ENCODE measurements at places on chromosomes 12 and 14.
A peak's percentile ranks its signal among the peaks of the same experiment; 100 is the strongest.

GRCh38 chr14:80754696-80755095 lies 186.8 kb downstream of the CEP128 start:
- no peak for DNase-seq

DNA sequence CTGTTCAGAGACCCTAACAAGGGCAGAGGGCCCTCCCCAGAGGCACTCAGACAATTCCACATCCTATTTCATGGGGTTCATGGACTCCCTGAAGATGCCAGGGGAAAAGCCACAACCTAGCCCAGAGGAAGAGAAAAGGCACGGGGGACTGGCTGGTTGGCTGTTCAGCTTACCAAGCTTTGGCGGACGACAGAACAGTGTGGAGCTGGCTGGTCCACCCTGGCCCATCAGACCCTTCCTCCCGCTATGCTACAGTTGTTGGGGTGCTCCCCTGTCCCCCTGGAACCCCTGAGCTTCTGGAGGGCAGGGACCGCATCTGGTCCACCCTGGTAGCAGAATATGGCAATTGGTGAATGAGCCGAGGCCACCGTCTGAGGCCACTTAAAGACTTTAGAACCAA lies 6.3 kb downstream of the TESC start:
- DNase-seq = no peak

GRCh38 chr12:8065991-8066594 lies at the start of gene C3AR1:
Gene C3AR1, minus strand, starts transcription at chr12:8066359. Its CDS starts 6,174 bp downstream, at chr12:8060185.
- DNase-seq = peak; percentile 89

DNA sequence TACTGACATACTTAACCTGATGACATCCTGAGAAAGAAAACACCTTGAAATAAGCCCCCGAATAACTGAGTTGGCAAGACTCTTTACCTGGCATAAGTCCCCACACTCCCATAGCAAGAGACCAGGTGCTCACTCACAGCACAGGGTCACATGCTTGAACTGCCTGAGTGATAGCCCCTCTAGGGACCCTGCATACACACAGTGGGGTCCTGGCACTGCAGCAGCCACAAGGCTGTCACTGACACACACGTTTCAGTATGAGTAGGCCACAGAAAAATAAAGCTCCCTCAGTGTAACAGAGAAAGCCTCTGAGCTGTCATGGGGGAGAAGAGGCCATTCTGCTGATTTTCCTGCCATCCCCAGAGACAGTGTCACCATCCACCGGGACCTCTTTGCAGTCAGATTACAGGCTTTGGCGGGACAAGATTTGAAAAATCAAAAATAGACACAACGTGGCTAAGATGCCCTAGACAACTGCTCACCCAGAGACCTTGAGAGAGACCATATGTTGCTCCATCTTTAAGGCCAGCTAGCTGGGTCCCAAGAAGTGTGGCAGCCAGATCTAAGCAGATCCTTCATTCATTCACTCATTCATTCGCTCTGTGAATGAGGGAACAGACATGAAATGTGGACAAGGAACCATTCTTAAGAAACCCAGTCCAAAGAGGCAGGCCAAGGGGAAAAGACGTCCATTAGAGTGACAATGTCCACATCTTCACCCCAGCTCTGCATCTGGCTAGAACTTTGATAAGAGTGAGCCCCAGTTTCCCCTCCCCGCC lies 1.6 kb downstream of the SCARB1 start:
- peak; percentile 56 for DNase-seq

- no peak for DNase-seq
Measured at GRCh38 chr14:82146846-82147245, 613.2 kb upstream of the SEL1L start.

GRCh38 chr12:120941846-120942405 lies 36.4 kb upstream of the HNF1A start:
- DNase-seq = no peak

GRCh38 chr14:61343991-61344405 lies 22.6 kb downstream of the PRKCH start:
- DNase-seq = no peak

DNA sequence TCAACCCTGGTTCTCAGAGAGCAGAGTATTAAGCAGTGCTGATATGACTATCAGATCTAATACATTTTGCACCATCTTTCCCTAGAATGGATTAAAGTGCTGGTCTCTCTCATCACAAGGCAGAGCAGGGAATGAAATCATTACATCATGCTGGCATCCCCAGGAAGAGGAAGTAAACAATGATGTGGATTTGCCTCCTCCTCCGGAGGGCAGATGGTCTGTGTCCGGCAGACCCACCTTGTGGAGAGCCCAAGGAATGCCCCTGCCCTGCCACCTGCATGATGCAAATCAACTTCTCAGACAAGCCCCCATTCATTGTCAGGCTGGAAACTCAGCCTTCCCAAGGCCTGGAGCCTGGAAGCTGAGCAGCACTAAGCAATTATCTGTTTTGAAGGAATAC lies 1149.1 kb downstream of the VRK1 start:
- DNase-seq = no peak

DNA sequence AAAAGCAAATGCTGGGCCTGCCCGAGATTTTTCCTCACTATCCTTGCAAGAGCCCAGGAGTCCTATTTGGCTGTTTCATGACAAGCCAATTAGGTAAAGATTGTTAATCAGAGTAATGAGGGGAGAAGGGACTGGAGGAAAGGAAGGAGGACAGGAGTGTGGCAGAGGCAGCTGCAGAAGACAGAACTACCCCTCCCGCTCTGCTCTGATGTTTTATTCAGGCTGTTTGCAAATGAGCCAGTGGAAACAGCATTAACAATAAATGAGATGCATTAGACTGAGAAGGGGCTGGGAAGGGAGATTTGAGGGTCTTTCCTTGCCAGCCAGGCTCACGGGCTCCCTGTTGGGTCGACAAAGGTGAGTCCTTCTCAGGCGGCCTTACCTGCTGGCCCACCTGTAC lies 421.0 kb upstream of the CCDC196 start:
- no peak for DNase-seq

GRCh38 chr12:43309959-43310358 lies 242.0 kb downstream of the ADAMTS20 start:
- DNase-seq = no peak

GRCh38 chr12:49809906-49810389 lies 18.3 kb downstream of the NCKAP5L start:
- DNase-seq = peak; percentile 41

DNA sequence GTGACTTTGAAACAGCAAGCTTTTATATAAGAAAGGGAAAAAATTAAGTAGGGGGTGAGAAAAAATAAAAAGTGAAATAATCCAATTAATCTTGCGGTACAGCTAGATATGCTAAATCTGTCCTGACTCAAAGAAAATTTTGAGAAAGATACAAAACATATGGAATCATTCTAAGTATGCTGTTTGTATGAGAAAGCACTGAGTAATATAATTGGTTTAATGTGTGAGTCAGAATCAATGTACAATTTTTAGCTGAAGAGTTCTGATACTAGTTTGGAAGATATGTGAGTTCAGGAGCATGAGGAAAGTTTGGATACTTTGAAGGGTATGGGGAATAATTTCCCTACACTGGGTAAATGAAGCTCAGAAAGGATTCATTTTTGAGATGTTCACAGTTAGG lies 190.9 kb upstream of the RASSF8 start:
- DNase-seq = no peak

- no peak for DNase-seq
Measured at GRCh38 chr12:39722504-39722903, 102.9 kb upstream of the ABCD2 start.

DNA sequence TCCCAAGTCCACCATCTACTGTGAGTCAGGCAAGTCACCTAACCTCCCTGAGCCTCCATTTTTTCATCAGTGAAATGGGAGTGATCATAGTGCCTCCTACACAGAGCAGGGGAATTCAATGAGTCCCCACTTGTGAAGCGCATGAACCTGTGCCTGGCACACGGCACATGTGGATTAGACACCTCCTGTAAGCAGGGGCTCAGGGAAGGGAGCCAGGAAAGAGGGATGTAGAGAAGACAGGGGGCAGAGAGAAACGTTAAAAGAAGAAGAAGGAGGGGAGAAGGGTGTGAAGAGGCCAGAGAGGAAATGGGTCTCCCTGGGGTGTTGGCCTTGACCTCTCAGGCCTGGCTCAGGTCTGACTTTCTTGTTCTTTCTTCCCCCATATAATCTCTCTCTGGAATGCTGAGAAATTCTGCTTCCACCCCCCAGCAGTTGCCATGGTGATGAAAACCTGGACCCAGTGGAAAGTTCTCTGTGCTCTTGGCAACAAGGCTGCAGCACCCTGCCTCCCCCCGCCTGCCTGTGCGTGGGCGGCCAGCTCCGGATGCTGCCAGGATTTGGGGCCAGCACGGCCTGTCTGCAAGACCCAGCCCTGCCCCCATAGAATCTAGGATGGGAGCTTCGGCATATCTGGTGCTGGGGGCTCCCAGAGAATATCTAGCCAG lies 94.5 kb downstream of the CALM1 start:
- DNase-seq = peak; percentile 51

DNA sequence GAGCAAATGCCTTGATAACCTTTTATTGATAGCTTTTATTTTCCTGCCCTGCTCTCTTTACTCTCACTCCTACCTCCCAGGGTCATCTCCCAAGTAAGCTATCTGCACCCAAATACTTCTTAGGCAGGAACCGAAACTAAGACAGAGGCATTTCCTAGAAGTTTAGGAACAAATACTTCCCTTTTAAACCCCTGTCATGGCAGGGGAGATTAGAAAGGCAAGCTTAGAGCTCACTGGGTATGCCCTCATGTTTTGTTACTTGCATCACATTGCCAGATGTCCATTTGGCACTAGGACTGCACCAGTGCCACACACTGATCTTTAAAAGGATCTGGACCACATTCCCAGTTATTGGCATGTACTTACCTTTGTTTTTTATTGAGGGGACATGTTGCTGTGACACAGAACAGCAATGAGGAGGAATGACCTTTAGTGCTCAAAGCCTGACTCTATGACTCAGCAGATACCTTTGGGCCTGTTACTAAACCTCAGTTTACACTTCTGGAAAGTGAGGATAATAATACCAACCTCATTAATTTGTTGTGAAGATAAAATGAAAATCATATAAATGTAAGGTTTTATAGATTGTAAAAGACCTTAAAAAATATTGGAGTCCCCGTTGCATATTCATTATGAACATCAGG lies 40.9 kb upstream of the MBIP start:
- peak; percentile 63 for DNase-seq

- no peak for DNase-seq
Measured at GRCh38 chr14:68694516-68695235, 98.2 kb downstream of the ZFP36L1 start.

DNA sequence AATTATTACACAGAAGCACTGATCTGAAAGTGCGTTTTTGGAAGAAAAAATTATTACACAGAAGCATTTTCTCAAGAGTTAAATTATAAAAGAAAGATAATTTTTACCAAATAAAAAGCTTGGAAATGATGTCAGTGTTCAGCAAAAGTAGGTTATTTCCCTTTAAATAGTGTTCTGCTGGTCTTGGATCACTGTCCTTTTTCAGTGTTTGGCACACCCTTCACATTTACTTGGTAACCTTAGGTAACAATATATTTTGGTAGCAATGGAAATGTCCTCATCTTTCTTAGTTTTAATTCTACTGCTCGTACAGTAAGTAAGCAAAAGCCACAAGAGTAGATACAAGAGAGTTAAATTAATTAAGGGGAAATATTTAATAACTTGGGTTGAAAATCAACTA lies 40.3 kb downstream of the FERMT2 start:
- DNase-seq = no peak

GRCh38 chr12:115338566-115339294 lies 654.8 kb upstream of the TBX3 start:
- no peak for DNase-seq
